Stimulated activated CD4-positive, alpha-beta T cell treated with anti-CD3 and anti-CD28 coated beads, Interleukin-2, amount 100 ng/mL, for 4 hours (primary cell): ENCODE measurements at places on chromosomes 12 and 14.

DNA sequence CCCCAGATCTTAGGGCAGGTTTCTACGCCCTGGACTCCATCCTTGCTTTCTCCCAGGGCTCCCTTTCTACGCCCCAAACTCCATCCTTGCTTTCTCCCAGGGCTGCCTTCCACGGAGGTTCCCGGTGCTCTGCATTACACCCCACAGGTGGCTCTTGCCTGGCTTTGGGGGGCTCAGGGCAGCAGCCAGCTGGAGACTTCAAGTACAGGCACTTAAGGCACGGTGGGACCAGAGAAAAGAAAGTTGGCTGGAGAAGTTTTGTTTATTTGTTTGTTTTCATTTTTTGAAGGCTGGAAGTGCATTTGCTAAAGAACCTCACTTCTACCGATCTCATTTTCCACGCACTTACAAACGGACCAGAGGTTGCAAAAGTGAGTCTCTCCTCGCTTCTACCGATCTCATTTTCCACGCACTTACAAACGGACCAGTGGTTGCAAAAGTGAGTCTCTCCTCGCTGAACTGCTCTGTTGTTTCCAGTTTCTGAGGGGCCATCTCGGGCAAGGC lies 103.8 kb upstream of the MED13L start:
- no peak for DNase-seq

GRCh38 chr14:91729756-91730155 lies 2.1 kb downstream of the CATSPERB start:
- DNase-seq: no peak

- DNase-seq: no peak
Observed at GRCh38 chr14:24954037-24954699, 95.8 kb downstream of the STXBP6 start.

GRCh38 chr12:28776220-28776619 lies 372.9 kb upstream of the FAR2 start:
- DNase-seq: no peak

DNA sequence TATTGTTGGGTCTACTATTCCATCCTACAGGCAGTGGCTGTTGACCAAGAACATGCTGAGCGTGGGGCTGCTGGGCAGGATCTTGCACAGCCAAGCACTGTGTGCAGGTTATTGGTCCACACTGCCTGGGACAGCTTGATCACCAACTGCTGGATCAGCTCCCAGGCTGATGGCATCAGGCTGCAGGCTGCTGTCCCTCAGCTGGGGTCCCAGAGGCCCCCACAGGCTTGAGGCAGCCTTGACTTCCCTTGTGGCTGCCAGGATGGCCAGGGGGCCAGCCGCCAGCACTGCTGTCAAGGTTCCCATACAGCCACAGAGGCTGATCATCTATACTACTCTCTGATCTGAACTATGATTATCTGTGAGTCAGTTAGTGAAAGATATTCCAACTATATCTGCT lies 9.8 kb downstream of the OR2AP1 start:
- no peak for DNase-seq

GRCh38 chr12:78864403-78864869 lies at the start of gene SYT1:
Gene SYT1, plus strand, starts transcription at chr12:78864774.
- DNase-seq: no peak

DNA sequence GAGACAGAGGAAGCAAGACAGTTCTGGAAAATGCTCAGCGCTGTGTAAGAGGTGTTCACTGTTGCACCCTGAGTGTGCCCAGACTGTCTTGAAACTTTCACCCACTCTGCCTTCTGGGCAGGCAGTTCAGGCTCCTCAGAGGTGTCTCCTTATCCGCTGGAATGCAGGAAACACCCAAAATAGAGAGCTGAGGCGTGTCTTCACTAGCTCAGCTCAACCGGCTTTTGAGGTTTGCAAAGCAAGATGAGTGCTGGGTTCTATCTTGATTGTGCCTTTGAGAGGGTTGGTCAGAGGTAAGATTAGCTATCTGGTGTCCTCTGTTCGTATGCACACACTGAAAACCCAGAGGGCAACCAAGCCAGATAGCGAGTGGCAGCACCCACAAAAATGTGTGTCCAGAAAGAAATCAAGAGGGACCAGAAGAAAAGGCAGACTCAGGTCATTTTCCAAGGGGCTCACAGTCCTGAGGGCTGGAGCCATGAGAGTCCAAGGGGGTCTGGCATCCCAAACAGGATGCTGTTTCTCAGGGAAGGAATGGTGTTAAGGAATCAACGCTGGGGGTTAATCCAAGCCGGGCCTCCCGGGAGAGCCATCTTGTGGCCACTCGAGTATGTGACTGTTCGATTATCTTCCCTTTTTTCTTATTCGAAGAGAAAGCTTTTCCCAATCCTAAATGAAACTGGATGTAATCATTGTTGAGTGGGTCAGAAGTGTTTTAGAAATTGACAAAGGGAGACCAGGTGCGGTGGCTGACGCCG lies 47.1 kb downstream of the TBX3 start:
- no peak for DNase-seq

GRCh38 chr14:78484028-78484427 lies 313.9 kb downstream of the NRXN3 start:
- DNase-seq: no peak

GRCh38 chr14:63672417-63673180 lies 30.9 kb upstream of the WDR89 start:
- no peak for DNase-seq

DNA sequence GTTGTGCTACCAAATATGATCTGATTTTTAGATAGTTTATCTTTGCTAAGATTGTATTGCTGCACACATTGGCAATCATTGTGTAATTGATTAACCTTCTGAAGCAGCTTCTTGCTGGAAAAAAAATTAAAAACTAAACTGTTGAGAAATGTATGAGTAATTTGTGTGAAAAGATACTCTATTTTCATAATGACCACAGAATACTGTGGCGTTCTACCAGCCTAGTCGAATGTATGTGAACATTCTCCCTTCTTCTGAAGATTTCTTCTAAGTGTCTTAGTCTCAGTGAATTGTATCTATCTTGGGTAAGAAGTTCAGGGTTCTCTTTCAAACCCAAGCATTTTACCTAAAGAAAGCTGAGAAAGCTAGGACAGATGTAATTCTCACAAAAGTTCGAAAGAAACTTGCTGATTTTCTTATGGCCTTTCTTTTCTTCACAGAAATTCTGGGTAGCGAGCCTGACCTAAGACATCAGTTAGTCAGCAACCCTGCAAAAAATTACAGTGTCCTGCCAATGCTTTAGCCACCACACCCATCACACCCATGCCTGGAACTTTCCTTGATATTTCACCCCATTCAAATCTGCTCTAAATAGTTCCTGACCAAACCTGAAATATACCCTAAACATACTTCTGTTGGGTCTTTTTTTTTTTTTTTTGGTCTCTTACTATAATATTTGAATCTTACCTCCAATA lies 27.1 kb upstream of the C12orf71 start:
- DNase-seq: no peak

DNA sequence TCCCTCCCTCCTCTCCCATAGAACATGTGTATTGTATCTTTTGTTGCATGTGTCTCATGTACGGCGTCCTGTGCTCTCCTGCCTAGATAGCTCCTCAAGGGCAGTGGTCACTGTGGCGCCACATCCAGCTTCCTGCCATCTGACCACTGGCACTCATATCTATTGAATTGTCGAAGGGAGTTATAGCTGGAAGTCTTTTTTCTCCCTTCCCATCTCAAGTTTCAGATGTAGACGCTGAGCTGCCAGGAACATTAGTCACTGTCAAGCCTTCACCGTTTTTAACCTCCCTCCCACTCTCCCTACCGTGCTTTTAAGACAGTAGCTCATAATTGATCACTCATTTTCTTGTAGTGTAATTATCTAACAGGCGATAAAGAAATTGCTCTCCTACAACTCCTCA lies 33.0 kb downstream of the MTHFD1 start:
- DNase-seq: no peak

DNA sequence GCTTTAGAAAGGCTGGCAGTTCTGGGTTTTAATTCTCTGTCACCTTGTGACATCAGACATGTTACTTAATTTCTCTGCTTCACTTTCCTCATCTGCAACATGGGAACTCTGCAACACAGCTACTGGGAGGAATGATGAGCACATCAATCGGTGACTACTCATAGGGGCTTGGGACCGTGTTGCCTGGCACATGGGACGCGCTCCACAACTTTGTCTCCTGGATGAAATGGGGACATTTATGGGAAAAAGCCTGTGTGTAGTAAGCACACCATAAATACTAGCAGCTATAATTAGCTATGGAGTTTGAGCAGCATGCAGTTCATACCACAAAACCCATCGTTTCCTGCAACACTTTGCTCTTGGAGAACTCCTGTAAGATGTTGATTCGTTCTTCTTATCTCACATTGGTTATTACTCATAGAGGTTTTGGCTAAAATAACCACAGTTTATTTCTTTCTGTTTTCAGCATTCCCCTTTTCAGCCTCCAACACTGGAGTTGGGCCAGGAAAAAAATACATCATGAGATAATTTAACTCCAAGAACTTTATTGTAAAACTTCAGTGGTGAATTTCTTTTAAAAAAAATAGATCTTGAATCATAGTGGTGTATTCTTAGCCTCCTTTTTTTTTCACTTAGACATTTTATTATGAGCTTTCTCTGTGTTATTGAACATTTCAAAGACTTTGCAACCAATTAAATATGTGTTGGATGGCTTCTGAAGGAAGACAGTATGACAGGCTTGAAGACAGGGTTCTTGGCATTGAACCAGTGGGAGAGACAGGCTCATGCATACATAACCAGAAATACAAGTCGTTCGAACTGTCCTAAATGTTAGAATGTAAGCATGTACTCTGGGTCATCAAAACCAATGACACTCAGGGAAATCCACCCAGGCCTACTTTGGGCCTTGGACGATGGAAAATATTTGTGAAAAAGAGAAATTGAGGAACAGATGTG lies 72.7 kb downstream of the RIN3 start:
- DNase-seq: peak; percentile 12

- no peak for DNase-seq
Observed at GRCh38 chr12:109736552-109737108, 23.0 kb downstream of the FAM222A start.

- DNase-seq: no peak
Observed at GRCh38 chr12:96587691-96588090, 98.3 kb downstream of the CFAP54 start.

- no peak for DNase-seq
Observed at GRCh38 chr14:69355607-69356281, 42.4 kb downstream of the ERH start.

DNA sequence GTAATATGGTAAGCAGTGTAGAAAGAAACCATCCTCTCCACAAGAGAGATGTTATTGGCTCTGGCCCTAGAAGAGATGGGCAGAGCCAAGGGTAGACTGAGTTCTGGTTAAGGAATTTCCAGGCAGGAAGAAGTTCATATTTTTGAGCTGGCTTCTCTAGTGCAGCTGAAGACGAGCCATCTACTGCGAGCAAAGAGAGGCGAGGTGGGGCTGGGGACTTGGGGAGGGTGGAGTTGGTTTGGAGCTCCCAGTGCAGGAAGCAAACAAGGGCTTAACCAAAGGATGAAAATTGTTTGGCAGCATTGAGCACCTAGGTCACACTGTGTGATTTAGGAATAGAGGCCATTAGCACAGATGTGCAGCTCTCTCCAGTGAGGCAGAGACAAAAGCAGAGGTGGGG lies 239.6 kb downstream of the ZFP36L1 start:
- DNase-seq: no peak

DNA sequence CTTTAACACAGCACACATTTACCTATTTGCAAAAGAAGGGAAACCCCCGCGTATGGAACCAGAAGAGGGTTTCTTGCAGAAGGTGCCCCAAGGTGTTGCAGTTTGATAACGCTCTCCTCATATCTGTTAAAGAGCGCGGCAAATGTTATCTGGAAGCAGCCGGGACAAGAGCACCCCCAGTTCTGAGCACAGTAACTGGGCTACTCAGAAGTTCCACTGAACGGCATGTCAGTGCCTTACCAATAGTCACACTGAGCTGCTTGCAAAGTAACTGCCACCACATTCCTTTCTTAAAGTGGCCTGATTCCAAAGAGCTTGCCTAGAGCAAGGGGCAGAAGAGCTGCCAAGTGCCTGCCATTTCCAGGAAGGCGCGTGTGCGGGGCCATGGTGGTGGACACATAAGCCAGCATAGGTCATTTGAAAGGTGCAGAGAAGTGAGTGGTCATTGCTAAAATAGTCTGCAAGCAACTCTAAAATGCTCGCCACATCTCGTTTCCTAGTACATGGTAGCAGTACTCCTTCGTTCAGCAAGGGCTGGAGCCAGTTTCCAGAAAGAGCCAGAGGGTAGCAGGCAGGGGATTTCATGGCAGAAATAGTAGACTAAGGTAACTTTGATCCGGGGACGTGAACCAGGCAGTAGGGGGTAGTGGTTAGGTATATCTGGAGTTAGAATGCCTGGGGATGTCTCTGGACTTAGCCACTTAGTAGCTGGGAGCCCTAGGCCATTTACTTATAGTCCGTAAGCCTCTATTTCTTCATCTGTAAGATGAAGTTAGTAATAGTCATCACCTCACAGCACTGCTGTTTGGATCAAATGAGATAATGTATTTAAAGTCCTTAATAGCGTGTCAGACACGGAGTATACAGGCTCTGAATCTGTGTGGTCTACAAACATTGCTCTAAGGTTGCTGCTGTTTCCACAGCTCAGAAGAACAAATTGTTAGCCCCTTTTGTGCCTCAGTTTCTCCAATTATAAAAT lies 37.6 kb downstream of the SPTB start:
- DNase-seq: no peak

DNA sequence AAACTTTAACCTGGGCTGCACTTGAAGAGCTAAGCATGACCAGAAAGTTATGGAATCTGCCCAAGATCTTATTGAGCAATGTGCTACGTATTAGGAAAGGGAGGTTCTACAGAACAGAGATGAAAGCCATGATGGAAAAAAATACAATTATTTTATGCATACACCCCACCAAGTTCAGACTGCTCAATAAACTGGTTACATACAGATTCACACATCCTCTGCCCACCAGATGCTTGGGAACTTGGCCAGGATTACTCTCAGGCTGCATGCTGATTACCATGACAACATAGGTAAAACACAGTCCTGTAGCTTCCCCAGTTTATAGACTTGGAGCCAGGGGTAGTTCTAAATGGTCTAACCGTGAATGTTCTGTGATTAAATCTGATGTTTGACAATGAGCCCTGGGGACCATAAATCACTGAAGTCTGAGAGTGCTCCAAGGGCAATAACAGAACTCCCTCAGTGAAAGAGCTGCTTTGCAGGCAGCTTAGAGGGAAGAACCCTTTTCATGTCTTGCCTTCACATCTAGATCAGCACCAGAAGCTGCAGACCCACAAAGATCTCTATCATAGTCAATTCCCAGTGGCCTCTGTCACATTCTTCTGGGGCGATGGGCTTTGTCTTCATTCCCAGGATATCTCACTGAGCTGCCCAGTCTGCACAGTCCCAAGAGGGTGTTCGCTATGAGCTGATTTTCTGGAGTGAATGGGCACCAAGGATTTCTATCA lies 232.2 kb downstream of the EMP1 start:
- DNase-seq: no peak

GRCh38 chr12:122064780-122065588 lies 13.6 kb upstream of the MLXIP start:
- DNase-seq: no peak

GRCh38 chr14:104230119-104230815 lies 91.9 kb downstream of the KIF26A start:
- no peak for DNase-seq

- no peak for DNase-seq
Observed at GRCh38 chr14:76829650-76830421, 3.6 kb downstream of the LRRC74A start.

DNA sequence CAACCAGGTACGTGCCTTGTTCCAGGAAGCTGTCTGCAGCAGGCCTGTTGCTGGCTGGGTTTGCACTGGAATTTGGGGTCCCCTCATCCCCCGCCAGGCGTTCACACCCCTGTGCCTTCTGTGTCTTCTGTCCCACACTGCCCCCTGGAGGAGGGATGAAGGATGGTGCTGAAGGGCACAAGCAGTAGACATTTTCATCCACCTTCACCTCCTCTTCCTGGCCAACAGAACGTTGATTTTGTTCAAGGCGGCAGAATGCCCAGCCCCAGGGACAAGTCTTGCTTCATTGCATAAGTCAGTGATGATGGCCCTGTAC lies 122.1 kb downstream of the CALM1 start:
- DNase-seq: peak; percentile 32
